Dorsolateral prefrontal cortex (tissue), 122 donors: ENCODE measurements at places on chromosomes 12 and 14. TPM values are rescaled to one million over a fixed set of nuclear protein-coding genes. Genes with fewer than 3 reads are reported as not detected.
A peak's percentile ranks its signal among the peaks of the same experiment; 100 is the strongest.

GRCh38 chr12:11906286-11906935 is 164.3 kb upstream of the BCL2L14 start:
- no peak for DNase-seq

Gene MAPK1IP1L
- 59.2 TPM for total RNA-seq

Gene CLEC4A
- total RNA-seq, result 2.6 TPM

GRCh38 chr12:45978108-45978507 is 12.3 kb downstream of the SCAF11 start:
- no peak for DNase-seq

GRCh38 chr12:57479376-57480115 is at the start of gene ARHGAP9:
TSS of gene ARHGAP9 (minus strand) at chr12:57479866. CDS start at chr12:57479406, 460 bp downstream.
- DNase-seq, result no peak

- peak; percentile 59 for DNase-seq
Measured at GRCh38 chr14:29926701-29927375, 809 bp downstream of the PRKD1 start.

DNA sequence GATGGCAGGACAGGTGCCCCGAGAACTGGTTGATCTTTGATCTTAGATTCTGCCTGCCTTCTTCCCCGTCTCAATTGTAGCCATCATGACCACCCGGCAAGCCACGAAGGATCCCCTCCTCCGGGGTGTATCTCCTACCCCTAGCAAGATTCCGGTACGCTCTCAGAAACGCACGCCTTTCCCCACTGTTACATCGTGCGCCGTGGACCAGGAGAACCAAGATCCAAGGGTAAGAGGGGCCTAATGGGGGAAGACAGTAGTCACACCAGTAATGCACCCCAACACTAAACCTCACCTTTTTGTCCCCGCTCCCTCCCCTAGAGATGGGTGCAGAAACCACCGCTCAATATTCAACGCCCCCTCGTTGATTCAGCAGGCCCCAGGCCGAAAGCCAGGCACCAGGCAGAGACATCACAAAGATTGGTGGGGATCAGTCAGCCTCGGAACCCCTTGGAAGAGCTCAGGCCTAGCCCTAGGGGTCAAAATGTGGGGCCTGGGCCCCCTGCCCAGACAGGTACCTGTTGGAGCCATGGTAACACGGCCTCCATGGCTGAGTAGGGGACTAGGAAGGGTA is 556 bp downstream of the TROAP start:
- no peak for DNase-seq
